ENCODE measurements at places on chromosomes 1 and 21. TPM values are rescaled to one million over a fixed set of nuclear protein-coding genes. Genes with fewer than 3 reads are reported as not detected.

Gene PRPF38B
- total RNA-seq, result 11.4 TPM

Gene TTLL10
- total RNA-seq, result not detected

DNA sequence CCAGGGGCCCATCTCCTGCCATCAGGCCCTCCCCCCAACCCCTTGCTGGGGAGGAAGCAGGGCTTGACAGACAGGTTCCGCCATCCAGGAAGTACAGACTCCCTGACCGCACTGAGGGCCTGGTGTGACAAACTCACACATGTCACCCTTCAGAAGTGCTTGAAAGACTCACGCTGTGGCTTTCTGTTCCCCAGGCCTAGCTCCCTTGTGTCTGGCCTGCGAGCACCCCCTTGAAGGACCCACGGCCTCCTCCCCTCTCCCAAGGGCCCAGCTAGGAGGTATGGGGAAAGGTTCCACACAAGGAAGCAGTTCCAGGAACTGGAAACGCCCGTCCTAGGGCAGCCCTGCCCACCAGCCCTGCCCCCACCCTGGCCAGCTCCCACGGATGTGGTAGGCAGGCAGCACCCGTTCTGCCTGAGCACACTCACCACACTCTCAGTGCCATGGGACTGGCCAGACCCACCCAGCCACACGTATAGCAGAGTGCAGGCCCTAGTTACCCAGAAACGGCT is 26.7 kb downstream of the SLC2A1 start:
- DNase-seq, result no peak

DNA sequence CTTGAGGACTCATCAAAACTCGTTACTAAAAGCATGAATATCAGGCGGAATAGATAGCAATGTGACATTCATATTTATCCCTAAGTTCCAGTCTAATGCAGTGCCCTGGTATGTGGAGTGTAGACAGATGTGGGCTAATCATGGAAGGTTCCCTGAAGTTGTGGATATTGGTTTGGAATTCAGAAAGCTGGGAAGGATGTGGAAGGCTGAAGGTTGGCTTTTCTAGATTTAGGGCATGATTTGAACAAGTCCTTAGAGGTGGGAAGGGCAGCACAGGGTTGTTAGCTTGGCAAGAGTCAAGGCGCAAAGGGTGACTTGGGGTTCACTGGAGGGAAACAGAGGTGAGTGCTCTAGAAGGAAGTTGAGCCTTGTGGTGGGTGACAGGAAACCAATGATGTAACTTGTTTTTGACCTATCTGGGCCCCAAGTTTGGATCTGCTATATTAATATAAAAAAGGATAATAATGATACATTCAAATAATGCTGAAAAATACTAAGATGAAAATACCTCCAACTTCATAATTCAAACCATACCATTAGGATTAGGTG is 21.9 kb downstream of the LGALS8 start:
- no peak for DNase-seq

DNA sequence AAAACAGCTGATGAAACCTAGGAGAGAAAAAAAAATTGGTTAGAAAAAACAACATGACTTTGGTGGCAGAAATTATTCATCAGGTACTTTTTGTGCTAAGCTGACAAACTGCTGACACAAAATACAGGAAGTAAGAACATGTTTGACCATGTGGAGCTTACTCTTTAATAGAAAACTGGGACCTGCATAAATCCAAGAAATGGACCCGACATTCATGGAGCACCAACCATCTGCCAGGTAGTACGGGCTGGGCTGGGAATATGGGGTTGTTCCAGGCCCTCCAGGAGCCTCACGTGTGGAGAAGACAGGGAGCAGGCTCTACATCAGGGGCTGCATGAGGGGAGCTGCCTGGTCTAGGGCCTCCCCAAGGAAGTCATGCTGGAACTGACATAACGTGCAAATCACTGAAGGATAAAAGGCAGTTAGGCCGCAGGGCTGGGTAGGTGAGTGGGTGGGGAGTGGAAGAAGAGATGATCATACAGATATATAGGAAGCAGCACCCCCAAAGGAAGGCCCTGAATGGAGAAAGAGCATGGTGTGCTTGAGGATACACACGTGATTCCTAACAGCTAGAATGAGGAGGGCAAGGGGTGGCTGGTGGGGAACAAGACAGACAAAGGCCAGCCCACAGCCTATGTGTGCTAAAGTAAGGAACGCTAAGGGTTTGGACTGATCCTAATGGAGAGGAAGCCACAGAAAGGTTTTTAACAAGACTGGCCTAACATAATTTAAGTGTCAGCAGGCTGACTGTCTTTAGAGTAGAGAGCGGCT is 26.1 kb downstream of the CD58 start:
- DNase-seq, result no peak

Data from dermis blood vessel endothelial cell (primary cell).